ENCODE measurements at places on chromosomes 12 and 14.

DNA sequence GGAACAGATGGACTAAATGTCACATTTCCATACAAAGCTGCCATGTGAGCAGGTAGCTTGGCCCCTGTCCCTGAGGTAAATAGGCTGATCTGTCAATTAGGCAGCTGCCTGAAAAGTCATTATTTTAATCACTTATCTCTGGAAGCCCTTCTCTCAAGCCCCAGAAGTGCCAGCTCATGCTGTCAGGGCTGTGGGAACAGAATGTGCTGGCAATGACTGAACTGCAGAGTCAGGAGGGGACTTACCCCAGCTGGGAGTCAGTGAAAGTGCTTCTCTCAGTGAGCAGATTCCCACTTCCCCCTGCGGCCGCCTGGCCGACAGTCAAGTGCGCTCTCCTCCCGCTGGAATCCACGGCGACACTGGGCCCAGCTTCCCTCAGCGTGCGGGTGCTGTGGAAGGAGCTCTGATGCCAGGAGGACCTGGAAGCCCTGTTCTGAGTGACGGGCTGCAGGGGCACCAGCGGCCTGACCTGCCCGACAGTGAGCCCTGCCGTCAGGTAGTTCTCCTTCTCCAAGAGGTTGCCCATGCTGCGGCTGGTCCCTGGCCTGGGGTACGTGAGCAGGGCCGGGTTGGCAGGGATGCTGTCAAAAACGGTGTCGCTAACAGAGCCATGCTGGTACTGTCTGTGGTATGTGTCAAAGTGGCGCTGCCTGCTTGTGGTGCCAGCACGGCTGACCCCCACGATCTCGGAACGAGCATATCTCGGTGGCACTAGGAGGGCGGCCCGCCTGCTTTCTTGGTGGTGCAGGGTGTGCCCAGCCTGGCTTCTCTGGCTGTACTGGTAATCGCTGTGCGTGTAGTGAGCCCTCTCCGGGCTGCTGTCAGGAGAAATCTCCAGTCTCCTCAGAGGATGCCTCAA, 18.7 kb downstream of the PKP2 start:
- DNase-seq: no peak

- no peak for DNase-seq
Observed at GRCh38 chr14:100529561-100530031, 57.6 kb downstream of the BEGAIN start.

DNA sequence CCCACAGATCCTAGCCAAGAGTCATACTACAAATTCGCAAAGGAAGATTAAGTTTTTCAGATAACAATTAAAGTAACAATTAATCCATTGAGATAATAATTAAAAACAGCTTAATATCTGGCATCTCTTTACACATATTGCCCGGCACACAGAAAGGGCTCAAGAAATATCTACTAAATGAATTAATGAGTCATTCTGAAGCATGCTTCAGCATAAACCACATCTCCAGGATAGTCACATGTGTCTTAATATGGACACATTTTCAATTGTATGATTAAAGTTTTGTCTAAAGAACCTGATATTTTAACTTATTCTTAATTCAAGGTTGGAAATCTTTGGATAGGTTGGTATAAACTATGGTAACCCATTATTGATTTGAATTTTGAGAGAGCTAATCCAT, 9.6 kb downstream of the ITPR2 start:
- DNase-seq: no peak

DNA sequence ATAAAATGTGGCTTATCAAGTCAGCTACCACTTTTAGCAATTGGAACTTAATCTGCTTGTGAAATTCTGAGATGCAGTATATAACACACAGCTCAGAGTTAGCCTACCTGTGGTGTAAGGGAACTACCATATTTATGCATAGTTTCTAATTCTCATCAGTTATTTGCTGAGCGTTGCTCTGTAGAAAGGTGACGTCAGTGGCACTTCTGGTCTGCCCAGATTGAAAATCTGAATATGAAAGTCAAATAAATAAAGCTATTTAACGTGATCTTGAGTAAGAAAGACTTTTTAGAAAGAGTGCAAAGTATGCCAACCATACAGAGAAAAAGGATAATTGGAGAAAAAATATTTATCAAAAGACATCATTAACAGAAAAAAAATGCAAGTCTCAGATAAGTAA, 938.9 kb upstream of the NOVA1 start:
- no peak for DNase-seq

DNA sequence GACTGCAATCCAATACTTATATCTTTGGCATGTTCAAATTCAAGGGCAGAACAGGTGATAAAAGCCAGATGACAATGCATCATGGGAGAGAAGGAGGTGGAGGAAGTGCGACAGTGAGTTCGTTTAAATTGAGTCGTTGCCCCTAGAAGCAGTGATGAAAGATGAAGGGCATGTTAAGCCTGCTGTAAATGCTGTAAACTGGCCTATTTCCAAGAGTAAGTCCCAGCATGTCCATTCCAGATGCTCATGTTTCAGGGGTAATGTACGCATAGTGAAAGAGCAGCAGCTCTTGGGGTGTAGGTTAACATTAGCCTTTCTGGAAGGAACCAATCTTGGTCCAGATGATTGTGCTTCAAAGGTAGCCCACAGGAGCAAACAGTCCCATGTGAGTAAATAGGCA, 97.1 kb downstream of the C2CD5 start:
- DNase-seq: no peak

DNA sequence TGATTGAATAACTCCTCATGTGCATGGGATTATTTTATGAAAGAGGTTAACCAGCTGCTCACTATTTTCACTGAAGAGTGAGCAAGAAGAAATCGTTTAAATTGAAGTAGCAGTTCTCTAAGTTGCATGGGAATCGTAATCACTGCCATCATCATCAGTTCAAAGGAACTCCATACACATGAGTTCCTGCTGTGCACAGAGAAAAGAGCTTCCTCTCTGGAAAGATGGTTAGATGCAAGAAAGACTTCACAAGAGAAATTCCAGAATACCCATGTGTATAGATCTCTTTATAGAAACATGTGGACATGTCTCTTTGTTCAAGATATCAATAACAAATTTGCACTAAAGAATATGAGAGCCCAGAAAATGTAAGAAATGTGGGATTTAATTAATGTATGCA, 291.3 kb downstream of the PDZRN4 start:
- DNase-seq: no peak

- no peak for DNase-seq
Observed at GRCh38 chr14:99274346-99275221, 2.6 kb upstream of the BCL11B start.

DNA sequence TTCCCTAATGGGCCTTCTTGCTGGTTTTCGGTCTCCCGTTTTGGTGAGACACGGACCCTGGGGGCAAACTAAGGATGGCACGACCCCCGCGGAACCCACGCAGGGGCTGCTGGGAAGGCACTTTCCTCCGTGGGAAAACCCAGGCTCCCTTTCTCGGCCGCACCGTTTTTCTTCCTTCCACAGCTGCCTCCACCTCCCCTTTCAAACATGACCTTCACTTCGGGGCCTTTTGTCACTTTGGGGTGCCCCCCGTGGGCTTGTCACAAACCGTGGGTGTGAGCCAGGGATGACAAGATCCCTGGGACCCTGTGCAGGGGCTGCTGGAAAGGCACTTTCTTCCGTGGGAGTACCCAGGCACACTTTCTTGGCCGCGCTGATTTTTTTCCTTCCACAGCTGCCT, 268.7 kb downstream of the ALG10 start:
- no peak for DNase-seq

GRCh38 chr12:75705749-75706711, 194.6 kb upstream of the KRR1 start:
- no peak for DNase-seq

DNA sequence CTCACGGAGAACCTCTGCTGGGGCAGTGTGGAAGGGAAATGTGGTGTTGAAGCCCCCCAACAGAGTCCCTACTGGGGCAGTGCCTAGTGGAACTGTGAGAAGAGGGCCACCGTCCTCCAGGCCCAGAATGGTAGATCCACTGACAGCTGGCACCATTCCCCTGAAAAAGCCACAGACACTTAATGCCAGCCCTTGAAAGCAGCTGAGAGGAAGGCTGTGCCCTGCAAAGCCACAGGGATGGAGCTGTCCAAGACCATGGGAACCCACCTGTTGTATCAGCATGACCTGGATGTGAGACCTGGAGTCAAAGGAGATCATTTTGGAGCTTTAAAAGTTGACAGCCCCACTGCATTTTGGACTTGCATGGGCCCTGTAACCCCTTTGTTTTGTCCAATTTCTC, 363.5 kb upstream of the PRICKLE1 start:
- DNase-seq: no peak

- peak; percentile 25 for DNase-seq
Observed at GRCh38 chr14:64983439-64984310, 3.0 kb upstream of the FNTB start.

DNA sequence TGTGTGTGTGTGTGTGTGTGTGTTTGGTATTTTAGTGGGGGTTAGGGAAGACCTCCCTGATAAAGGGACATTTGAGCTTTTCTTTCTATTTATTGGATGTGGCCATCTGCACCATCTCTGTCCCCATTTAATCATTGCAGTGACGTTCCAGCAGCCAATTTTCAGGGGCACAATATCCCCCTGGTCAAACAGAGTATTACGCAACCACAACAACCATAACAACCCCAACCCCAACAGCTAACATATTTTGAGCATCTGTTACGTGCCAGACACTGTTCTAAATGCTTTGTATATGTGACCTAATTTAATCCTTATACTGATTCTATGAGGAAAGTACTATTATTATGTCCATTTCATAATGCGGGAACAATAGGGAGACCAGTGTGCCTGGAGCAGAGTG, 87.4 kb downstream of the TTC8 start:
- DNase-seq: no peak

DNA sequence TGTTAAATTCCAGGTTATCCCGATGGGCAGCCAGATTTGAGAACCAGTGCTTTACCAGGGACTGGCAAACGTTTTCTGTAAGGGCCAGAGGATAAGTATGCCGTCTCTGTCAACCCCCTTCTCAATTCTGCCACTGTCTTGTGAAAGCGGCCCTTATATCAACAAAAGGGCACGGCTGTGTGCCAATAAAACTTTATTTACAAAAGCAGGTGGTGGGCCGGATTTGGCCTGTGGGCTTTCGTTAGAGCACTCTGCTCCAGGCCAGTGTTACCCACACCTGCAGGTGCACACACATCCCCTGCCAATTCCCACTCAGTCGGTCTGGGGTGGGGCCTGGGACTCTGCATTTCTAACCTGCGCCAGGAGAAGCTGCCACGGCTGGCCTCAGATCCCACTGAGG, 111.2 kb downstream of the RFLNA start:
- no peak for DNase-seq

- no peak for DNase-seq
Observed at GRCh38 chr14:96126783-96127271, 77.8 kb upstream of the BDKRB2 start.

GRCh38 chr12:132545955-132546354, 56.0 kb downstream of the FBRSL1 start:
- DNase-seq: no peak

DNA sequence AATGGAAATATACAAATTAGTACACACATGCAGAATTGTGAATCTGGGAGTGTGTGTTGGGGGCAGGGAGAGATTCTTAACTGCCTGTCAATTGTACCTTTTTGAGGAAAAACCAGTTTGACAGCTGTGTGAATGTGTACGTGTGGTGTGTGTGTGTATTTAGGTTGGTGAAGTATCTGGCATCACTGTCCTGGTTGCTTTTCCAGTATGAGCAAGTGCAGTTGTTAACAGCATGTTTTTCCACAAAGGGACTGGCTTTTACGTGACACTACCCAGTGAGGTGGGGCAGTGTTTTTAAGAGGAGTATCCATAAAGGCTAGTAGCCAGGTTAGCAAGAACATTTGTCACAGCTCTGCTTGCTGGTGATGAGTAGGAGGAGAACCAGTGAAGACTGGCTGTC, 56.1 kb downstream of the DAAM1 start:
- no peak for DNase-seq

- no peak for DNase-seq
Observed at GRCh38 chr12:117100251-117100650, 1.0 kb upstream of the TESC start.

Measured in GDM1 (cell line).